ENCODE measurements at places on chromosomes 12 and 14. TPM values are rescaled to one million over a fixed set of nuclear protein-coding genes. Genes with fewer than 3 reads are reported as not detected.

DNA sequence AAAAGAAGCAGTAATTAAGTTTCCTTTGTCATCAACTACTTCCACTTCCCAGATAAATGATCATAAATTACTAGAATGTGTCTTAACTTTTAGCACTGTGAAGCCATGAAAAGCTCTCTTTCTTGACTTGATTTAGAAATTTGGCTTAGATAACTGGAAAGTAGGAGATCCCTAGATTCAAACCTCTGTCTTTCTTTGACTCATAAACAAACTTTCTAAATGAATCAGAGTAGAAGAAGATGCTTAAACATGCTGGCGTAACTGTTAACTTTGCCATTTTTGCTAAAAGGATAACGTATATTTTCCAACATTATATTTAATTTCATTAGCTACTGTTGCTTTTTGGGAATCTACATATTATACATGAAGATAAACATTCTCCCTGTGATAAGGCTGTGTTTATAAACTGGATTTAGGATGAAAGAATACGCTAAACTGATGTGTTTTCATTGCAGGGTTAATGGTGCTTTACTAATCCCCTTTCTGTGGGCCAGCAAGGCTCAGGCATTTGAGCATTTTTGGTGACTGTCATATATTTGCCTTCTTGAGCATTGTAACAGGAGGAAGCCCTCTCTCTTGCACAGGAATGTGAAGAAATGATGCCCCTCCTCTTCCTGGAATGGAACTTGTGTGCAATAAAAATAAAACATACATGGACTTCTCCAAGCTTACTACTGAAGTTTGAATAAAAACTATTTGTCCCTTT lies 301.4 kb downstream of the BMP4 start:
- no peaks in the 10 kb centered on the region for H3K27me3 ChIP-seq
- DNase-seq = no peak
- H3K4me1 ChIP-seq = no peaks in the 10 kb centered on the region
- H3K36me3 ChIP-seq = no peaks in the 10 kb centered on the region

- no peaks in the 10 kb centered on the region for H3K27me3 ChIP-seq
- H3K4me3 ChIP-seq = no peak overlapping the region
- H3K36me3 ChIP-seq = no peaks in the 10 kb centered on the region
- no peaks in the 10 kb centered on the region for H3K4me1 ChIP-seq
Observed at GRCh38 chr14:85400678-85401077, 129.3 kb upstream of the FLRT2 start.

DNA sequence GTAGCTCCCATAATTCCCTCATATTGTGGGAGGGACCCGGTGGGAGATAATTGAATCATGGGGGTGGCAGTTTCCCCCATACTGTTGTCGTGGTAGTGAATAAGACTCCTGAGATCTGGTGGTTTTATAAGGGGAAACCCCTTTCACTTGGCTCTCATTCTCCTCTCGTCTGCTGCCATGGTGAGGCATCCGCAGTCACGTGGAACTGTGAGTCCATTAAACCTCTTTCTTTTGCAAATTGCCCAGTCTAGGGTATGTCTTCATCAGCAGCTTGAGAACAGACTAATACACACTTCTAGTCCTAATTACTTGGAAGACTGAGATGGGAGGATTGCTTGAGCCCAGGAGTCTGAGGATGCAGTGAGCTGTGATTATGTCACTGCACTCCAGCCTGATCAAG lies 64.4 kb downstream of the TMX1 start:
- no peak for DNase-seq
- no peak overlapping the region for H3K27ac ChIP-seq
- H3K27me3 ChIP-seq = no peaks in the 10 kb centered on the region
- H3K4me3 ChIP-seq = no peak overlapping the region
- H3K36me3 ChIP-seq = no peaks in the 10 kb centered on the region
- H3K4me1 ChIP-seq = no peaks in the 10 kb centered on the region

DNA sequence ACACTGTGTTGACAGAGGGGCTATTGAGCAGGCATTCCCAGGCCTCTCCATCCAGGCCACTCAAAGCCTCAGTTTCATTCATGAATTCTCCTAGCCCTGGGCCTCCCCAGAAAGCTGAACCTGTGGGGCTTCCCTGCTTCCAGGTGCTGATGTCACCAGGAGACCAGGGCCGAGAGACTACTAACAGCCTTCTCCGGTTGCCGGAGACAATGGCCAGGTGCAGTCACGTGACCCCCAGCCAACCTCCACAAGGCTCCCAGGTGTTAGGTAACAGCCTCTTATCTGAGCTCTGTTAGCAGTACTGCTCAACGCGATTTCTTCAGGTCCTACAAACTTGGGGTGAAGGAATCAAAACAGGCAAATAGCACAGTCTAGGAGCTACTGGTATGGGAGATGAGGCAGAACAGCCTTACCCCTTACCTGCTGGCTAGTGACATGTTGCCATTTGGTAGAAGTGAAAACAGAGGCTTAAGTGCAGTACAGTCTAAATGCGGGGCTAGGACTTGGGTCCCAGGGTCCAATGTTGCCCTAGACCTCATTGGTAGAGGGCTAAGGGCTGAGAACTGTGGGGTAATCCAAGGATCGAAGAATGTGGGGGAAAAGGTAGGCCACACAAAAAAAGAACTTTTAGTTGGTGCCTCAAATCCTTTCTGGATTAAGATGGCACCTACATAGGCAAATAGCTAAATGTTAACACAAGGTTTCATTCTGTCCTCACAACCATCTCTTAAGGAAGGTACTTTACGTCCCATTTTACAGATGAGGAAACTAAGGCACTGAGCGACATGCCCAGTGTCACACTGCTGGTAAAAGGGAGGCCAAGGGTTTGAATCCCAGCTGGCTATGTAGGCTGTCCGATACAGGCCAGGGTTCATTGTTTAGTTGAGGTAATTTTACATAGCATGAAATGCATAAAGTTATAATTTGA lies 3.8 kb downstream of the CCDC88C start:
- peaks cover 33% of the 10 kb centered on the region for H3K4me1 ChIP-seq
- H3K27me3 ChIP-seq = no peaks in the 10 kb centered on the region
- H3K36me3 ChIP-seq = peaks cover 8% of the 10 kb centered on the region
- no peak for DNase-seq

DNA sequence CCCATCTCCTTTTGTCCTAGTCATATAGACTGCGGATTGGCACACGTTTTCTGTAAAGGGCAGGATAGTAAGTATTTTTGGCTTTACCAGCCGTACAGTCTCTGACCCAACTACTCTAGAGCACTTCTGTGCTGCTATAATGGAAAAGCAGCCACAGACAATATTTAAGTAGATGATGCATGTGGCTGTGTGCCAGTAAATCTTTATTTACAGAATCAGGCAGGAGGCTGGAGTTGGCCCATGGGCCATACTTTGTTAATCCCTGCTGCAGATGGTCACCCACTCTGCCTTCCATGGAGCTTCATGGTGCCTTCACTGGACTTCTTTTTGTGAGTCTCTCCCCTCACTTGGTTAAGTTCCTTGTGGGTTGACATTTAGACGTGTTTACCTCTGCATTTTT lies 584.5 kb upstream of the TBX3 start:
- H3K4me1 ChIP-seq = no peaks in the 10 kb centered on the region
- H3K27ac ChIP-seq = no peak overlapping the region
- H3K36me3 ChIP-seq = no peaks in the 10 kb centered on the region
- DNase-seq = no peak

GRCh38 chr12:8499616-8500015 lies 13.7 kb upstream of the CLEC4D start:
- no peak overlapping the region for H3K27ac ChIP-seq
- no peaks in the 10 kb centered on the region for H3K27me3 ChIP-seq
- peaks cover 2% of the 10 kb centered on the region for H3K4me1 ChIP-seq
- no peak overlapping the region for H3K4me3 ChIP-seq
- DNase-seq = no peak

DNA sequence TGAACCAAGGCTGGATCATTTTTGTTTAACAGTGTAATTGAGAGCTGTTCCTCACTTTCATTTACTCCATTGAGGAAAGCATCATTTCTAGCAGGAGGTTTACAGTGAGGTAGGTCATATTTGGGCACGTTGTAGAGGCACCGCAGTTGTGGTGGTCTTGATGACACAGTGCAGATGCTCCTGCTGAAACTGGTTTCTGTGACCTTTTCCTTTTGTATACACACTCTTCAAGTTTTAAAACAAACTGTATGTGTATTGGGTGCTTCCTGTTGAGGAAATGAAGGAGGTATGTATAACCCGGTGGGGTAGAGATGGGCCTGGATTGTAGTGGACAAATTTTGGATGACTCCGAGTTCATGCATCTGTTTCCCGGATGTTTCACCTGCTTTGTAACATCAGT lies 456.3 kb upstream of the RGS6 start:
- H3K36me3 ChIP-seq = no peaks in the 10 kb centered on the region
- no peak overlapping the region for H3K4me3 ChIP-seq
- no peak overlapping the region for H3K27ac ChIP-seq

DNA sequence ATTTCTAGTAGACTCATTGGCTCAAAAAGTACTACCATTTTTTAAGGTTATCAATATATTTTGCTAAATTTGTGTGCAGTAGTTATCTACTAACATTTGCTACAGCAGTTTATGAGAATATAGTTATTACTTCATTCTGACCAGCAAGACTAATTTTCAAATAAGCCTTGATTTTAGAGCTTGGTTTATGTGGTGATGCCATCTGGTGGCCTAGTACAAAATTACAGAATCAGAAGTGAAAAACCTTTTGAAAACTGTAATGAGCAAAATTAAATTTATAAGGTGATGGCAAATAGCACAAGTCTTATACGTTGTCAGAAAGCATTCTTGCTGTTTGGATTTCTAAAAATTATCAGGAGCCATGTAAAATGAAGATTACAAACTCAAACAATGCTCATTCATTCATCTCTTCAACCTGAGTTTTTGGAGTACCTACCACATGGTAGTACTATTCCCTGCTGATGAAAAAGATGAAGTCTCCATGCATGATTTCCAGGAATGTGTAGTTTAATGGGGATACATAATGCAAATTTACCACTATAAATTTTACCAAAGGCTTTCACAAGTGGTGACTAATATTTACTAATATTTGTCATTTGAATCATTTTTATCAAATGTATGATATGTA lies 51.0 kb downstream of the MAGOHB start:
- H3K4me1 ChIP-seq = peaks cover 18% of the 10 kb centered on the region
- H3K27ac ChIP-seq = no peak overlapping the region
- H3K27me3 ChIP-seq = no peaks in the 10 kb centered on the region

GRCh38 chr14:105486163-105486973 lies at the start of gene CRIP1:
Gene CRIP1, plus strand, starts transcription at chr14:105486886. Its CDS starts 374 bp downstream, at chr14:105487260.
- no peak for DNase-seq
- H3K27me3 ChIP-seq = peaks cover 68% of the 10 kb centered on the region
- H3K4me3 ChIP-seq = peak within 1 kb of the TSS; percentile 62
- H3K4me1 ChIP-seq = peaks cover 31% of the 10 kb centered on the region

- no peak for DNase-seq
- peaks cover 39% of the 10 kb centered on the region for H3K27me3 ChIP-seq
- no peak overlapping the region for H3K27ac ChIP-seq
- H3K4me3 ChIP-seq = no peak overlapping the region
- H3K4me1 ChIP-seq = peaks cover 35% of the 10 kb centered on the region
Observed at GRCh38 chr12:52042706-52043385, 8.4 kb upstream of the NR4A1 start.

DNA sequence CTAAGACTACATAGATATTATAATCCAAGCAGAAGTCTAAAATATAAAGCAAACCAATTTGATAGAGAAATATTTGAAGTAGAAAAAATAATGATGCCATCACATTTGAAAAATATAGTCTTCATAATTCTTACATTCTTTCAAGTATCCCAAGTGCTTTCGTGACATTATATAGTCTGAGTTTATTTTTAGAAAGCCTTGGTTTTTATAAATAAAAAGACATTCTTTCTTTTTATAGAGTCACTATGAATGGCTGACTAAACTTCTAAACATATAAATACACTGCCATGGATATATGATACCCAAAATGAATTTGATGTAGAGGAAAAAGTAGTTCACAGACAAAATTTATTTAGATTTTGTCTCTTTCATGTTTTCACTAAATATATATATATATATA lies 135.1 kb upstream of the PDZRN4 start:
- no peaks in the 10 kb centered on the region for H3K4me1 ChIP-seq
- DNase-seq = no peak
- H3K36me3 ChIP-seq = no peaks in the 10 kb centered on the region
- no peaks in the 10 kb centered on the region for H3K27me3 ChIP-seq

- H3K4me3 ChIP-seq = no peak overlapping the region
- no peaks in the 10 kb centered on the region for H3K36me3 ChIP-seq
- peaks cover 1% of the 10 kb centered on the region for H3K4me1 ChIP-seq
- H3K27ac ChIP-seq = no peak overlapping the region
- no peaks in the 10 kb centered on the region for H3K27me3 ChIP-seq
- DNase-seq = no peak
Observed at GRCh38 chr12:96078231-96079135, 43.1 kb upstream of the LTA4H start.

- peak; percentile 42 for DNase-seq
- H3K27me3 ChIP-seq = no peaks in the 10 kb centered on the region
- peaks cover 2% of the 10 kb centered on the region for H3K4me1 ChIP-seq
- H3K4me3 ChIP-seq = no peak overlapping the region
- H3K36me3 ChIP-seq = no peaks in the 10 kb centered on the region
- peak overlapping the region; percentile 82 for H3K27ac ChIP-seq
Observed at GRCh38 chr12:124044809-124045321, 71.8 kb downstream of the ZNF664 start.

GRCh38 chr14:67566908-67567307 lies 33.2 kb downstream of the PIGH start:
- H3K27me3 ChIP-seq = no peaks in the 10 kb centered on the region
- H3K36me3 ChIP-seq = no peaks in the 10 kb centered on the region
- H3K4me3 ChIP-seq = no peak overlapping the region
- peak overlapping the region; percentile 21 for H3K27ac ChIP-seq
- no peak for DNase-seq

DNA sequence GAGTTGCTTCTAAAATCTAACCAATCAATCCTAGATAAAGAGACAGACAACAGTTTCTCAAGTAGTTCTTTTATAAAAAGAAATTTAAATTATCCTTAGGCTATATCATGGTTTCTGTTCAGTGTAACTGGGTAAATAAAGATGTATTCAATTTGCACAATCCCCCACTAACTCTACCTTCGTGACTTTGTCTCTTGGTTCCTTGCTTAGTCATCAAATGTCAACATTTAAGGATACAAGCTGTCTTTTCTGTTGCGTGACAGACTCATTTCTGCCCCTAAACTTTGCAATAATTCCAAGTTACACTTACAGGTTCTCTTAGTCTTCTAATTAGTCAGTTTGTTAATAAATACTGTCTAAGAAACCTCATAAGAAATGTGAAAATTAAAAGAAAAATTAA lies 50.6 kb downstream of the SCAF11 start:
- no peaks in the 10 kb centered on the region for H3K27me3 ChIP-seq
- peaks cover 41% of the 10 kb centered on the region for H3K36me3 ChIP-seq
- H3K4me1 ChIP-seq = no peaks in the 10 kb centered on the region
- DNase-seq = no peak
- H3K27ac ChIP-seq = no peak overlapping the region
- no peak overlapping the region for H3K4me3 ChIP-seq

GRCh38 chr12:76152181-76152807 lies 67.8 kb upstream of the NAP1L1 start:
- no peaks in the 10 kb centered on the region for H3K4me1 ChIP-seq
- H3K27ac ChIP-seq = no peak overlapping the region
- H3K4me3 ChIP-seq = no peak overlapping the region
- no peaks in the 10 kb centered on the region for H3K36me3 ChIP-seq
- no peak for DNase-seq

SALL2 gene
- 4.1 TPM for polyA plus RNA-seq

GPD1 gene
- polyA plus RNA-seq = 1.0 TPM

OR6C2 gene
- polyA plus RNA-seq = not detected

EAPP gene
- polyA plus RNA-seq = 57.5 TPM

Measured in thymus (tissue), 14 donors.